ENCODE measurements at places on chromosomes 11 and 22.

GRCh38 chr11:110935018-110935640 is 222.9 kb upstream of the ARHGAP20 start:
- DNase-seq = no peak

DNA sequence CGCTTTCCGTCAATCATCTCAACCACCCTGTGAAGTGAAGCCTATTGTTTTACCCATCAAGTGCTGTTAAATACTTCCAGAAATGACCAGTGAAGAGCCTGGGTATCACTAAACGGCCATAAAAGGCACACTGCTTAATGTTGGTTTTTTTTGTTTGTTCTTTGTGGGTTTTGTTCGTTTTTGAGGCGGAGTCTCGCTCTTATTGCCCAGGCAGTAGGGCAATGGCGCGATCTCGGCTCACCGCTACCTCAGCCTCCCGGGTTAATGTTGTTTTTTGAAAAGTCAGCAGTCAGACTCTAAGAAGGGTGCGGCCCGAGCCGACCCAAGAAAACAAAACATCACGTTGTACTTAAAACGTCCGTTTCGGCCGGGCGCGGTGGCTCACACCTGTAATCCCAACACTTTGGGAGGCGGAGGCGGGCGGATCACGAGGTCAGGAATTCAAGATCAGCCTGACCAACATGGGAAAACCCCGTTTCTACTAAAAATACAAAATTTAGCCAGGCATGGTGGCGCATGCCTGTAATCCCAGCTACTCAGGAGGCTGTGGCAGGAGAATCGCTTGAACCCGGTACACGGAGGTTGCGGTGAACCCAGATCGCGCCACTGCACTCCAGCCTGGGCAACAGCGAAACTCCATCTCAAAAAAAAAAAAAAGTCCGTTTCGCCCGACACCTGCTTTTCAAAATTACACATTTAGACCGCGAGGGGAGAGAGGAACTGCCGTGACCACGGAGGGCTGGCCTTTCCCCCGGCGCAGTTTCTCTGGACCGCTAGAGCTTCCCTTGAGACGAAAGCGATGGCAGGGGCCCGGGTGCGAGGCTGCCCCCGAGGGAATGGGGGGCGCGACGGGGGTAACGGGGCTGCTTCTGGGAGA is 714 bp downstream of the CD59 start:
- peak; percentile 51 for DNase-seq

- DNase-seq = no peak
Observed at GRCh38 chr11:44575288-44575672, 9.8 kb downstream of the CD82 start.

DNA sequence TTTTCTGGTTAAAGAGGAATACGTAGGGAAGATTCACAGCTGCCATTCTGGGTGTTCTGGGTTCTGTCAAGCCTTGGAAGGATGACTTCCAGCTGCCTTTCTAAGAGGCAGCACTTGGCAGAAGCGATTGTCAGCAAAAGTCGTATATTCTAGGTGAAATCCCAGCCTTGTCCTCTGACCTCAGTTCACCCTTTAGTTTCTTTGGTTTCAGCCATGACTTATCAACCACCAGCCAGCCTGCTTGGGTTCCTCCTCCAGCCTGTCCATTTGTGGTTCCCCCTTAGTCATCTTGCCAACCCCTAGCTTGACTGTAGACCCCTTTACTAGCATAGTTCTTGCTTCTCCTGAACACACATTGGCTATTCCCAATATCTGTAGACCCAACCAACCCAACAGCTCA is 102.3 kb upstream of the CD44 start:
- no peak for DNase-seq

DNA sequence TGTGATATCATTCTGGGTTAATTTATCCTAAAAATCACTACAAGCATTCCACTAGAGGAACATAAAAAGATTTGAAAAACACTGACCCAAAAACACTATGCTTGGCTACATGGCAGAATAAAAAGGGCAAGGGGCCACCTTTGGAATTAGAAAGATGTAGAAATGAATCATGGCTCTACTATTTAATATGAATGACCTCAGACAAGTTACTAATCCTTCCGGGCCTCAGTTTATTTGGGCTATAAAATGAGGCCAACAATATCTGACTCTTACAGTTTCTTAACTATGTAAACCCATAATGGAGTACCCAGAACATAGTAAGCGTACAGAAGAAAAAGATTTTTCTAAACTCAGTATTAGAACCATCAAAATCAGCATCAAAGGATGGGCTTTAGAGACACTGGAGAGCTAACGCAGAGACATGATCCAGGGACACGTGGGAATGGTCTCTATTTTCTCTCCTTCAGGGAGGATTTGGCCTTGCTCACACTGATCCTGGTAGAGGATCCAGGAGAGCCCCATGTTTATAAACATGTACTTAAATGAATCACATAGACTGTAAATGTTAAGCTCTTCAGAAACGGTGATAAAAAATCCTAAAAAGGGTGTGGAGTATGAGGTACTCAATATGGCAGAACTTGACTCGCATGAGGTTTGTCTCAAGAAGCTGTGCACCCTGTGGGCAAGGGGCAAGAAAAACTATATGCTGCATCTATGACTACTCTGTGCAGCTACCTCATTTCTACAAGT is 288.4 kb upstream of the PITPNB start:
- no peak for DNase-seq

GRCh38 chr11:44824300-44824704 is 97.5 kb downstream of the TSPAN18 start:
- DNase-seq = no peak

GRCh38 chr11:65487467-65488272 is 11.2 kb upstream of the MALAT1 start:
- peak; percentile 36 for DNase-seq

DNA sequence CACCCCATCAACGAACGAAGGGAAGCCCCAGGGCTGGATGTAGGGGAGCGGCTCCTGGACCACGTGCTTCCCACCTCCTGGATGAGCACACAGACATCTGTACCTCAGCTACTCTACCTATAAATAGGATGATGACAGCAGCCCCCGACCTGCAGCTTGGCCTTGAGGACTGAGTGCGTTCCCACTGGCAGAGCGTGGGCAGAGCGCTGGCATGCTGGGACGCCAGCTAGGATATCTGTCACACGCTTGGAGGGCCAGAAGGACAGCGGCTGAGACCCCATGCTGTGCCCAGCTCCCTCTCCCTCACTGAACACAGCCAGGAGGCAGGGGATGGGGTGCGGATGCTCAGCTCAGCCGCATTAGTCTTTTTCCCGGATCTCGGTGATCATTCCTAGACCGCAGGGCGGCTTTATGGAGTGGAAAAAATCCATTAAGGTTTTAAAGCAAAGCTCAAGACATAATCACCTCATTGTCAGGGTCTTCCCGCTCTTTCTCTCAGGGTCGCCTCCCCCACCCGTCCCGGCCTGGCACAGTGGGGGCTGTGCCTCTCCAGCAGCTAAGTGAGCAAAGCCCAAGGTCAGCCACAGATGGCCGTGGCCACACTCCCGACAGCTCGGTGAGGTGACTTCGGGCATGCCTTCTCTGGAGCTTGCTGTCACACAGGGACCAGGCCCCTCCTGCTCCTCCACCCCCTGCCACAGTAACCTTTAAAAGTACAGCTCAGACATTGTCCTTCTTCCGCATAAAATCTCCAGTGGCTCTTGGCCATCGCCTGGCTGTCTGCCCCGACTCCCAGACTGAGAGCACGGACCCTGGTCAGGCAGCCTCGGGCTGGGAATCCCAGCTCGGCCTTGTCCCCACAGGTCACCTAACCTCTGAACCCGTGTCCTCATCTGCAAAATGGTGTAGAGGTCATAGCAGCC is 69.6 kb upstream of the SHISAL1 start:
- DNase-seq = no peak

- no peak for DNase-seq
Observed at GRCh38 chr11:19992998-19993397, 167.3 kb downstream of the DBX1 start.

DNA sequence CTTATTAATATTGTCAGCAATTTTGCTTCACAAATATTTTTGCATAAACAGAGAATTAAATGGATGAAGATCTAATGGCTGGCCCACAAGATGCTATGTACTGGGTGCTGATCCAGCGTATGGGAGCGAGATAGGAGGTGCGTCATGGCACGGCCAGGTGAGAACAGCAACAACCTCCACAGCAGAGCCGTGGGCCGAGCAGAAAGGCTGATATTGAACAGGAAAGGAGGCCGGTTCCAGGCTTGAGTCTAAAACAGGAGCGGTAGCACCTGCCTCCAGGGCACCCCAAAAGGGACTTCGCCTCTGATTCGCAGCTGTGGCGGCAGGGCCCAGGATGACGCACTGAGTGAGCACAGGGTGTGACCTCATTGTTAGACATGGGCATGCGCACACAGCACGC is 1502.1 kb downstream of the TBC1D22A start:
- no peak for DNase-seq

GRCh38 chr11:93783362-93783761 is 720 bp upstream of the MED17 start:
- DNase-seq = no peak

- DNase-seq = no peak
Observed at GRCh38 chr11:77467233-77467632, 6.7 kb downstream of the PAK1 start.

Measured in CD4-positive, alpha-beta T cell treated with Interleukin-17A for 4 hours (primary cell).